ENCODE measurements at places on chromosomes 12 and 14.

GRCh38 chr12:82527165-82527780, 159.4 kb upstream of the TMTC2 start:
- no peak for DNase-seq

DNA sequence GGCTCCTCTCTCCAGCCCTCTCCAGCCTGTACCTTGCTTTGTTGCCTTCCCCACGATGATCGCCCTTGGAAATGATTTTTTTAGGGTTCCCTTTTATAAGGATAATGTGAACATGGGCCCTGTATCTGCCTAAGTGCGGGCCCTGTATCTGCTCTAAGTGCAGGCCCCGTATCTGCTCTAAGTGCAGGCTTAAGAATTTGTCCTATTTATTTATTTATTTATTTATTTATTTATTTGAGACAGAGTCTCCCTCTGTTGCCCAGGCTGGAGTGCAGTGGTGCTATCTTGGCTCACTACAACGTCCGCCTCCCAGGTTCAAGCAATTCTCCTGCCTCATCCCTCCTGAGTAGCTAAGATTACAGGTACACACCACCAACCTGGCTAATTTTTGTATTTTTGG, 22.5 kb downstream of the GALNT16 start:
- DNase-seq, result no peak

GRCh38 chr12:21614506-21614905, 9.9 kb upstream of the GYS2 start:
- no peak for DNase-seq

GRCh38 chr14:74599946-74600345, 12.1 kb downstream of the LTBP2 start:
- no peak for DNase-seq

DNA sequence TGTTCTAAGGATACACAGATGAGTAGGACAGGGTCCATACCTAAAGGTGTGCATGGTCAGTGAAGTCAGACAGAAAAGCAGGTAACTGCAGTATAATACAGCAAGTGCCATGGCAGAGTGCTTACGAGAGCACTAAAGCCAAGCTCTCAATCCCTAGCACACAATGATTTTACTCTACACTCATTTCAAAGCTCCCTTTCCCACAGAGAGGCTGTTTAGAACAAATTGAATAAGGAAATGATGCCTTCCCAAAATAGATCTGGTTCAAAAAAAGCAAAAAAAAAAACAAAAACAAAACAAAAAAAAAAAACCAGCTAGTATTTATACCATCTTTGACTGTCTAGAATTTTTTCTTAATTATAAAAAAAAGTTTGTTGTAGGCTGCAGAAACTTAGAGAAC, 74.1 kb downstream of the HECTD4 start:
- no peak for DNase-seq

DNA sequence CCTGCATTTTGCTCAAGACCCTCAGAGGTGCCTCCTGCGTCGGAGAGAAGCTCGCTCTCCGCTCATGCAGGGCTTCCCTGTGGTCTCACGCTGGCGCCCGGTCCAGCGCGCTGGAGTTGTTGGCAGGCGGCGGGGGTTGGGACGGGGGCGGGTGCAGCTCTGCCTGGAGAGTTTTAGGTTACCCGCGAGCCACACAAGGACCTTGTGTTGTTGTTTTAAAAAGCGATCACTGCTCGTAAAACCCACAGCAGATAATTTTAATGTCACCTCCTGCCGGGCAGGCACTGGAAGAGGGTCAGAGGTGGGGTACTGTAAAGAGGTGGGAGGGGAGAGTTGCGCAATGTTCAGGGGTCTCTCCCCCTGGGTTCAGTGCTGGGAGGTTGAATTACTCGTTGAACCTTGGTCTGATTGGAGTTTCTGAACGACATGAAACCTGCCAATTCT, 850 bp downstream of the SMOC1 start:
- DNase-seq, result no peak

GRCh38 chr12:109741286-109741969, 27.8 kb downstream of the FAM222A start:
- no peak for DNase-seq

GRCh38 chr14:92847278-92847677, 53.2 kb downstream of the GOLGA5 start:
- DNase-seq, result no peak

- no peak for DNase-seq
These were observed 24.0 kb downstream of the BHLHE41 start for GRCh38 chr12:26100666-26101349.

DNA sequence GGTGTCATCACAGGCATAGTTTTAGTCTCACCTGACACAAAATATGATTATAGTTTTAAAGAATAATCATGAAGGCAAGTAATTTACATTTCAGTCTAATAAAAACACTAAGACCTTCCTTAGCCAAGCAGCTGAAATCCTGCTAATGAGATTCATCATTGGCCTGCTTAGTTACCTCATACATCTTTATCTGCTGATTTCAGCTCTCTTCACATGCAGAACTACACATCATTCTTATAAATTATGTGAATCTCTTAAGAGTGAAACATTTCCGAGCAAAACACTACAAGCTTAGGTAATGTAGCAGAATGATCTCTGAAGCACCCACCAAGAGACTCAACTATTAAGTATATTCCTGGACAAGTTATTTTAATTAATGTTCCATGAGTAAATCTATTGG, 198.1 kb downstream of the DPY19L2 start:
- DNase-seq, result no peak

- no peak for DNase-seq
These were observed 21.5 kb upstream of the TAMALIN start for GRCh38 chr12:51985154-51985835.

DNA sequence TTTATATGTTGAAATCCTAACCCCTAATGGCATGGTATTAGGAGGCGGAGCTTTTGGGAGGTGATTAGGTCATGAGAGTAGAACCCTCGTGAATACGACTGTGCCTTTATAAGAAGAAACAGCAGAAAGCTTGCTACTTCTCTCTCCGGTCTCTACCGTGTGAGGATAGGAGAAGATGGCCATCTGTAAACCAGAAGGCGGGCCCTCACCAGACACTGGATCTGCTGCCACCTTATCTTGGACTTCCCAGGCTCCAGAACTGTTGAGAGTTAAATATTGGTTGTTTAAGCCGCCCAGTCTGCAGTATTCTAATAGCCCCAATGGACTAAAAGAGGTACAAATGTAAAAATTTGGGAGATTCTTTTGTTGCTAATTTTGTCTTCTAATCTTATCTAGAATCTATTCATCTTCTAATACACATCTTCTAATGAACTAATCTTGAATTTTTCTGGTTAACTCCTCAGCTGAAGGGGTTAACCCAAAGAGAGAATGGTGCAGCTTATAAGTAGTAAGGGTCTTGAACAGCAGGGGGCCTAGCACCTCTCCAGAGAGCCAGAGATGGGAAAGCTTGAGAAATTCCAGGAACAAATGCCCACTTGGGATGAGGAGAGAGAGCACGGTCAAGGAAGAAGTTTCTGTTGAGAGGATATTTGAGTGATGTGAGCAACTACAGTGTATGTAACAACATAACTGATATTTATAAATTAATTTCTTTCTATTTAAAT, 264.0 kb upstream of the GRIP1 start:
- no peak for DNase-seq

- DNase-seq, result no peak
These were observed 154.9 kb downstream of the FSCB start for GRCh38 chr14:44352201-44352600.

- no peak for DNase-seq
These were observed 4.6 kb downstream of the TMEM233 start for GRCh38 chr12:119598159-119598558.

DNA sequence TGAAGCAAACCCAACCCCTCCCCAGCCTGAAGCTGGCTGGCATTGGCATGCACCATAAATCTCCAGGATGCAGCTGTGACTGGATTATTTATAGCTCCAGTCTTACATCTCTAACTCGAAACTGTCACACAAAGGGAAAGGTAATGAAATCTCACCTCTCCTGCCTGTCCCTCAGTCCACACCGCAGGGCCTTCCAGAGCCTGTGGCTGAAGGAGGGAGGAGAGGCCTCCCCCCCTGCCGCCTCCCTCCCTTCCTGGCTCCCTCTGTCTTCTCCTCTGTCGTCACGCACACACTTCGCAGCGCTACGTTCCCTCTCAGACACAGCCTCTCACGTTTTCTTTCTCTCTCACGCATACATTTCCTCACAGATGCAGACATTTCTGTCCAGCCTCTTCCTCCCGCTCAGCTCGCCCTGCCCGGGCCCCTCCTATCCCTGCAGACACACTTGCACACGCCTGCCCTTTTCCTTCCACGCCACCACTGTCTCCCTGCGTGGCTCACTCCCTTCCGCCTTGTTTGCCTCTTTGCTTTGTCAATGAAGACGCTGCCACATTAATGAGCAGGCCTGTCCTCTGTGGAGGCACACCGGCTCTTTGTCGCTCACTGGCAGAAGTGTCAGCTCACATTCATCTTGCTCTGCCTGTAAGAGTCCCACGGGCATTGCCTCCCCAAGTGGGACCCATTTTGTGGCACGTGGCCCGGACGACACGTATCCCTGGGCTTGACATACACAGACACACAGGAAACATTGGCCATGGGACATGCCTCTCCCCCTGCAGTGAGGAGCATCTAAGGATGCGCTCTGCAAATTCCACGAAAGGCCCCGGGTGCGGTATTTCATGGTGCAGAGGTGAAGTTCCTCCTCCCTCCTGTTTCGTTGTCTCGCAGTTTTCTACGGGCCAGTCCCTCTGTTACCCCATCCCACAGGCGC, 27.9 kb downstream of the IRF2BPL start:
- DNase-seq, result no peak

GRCh38 chr14:71061458-71061857, 154.2 kb downstream of the PCNX1 start:
- no peak for DNase-seq

DNA sequence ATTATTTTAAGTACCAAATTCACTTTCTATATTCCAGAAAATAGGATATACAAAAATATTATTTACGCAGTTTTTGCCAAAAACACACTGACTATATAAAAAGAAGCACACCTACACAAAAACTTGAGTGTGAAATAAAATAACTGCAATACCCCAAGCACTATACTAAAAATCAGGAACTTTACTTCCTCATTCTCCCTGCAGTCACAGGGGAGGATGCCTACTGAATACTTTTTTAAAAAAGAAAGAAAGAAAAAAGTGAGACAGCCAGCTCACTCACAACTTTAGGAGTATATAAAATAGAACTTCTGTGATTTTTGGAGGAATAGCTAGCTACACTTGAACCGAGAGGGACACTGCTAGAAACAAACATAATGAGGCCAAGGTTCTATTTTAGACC, 12.2 kb downstream of the RPS6KA5 start:
- DNase-seq, result no peak

GRCh38 chr12:124713041-124713435, 145.6 kb upstream of the NCOR2 start:
- no peak for DNase-seq

DNA sequence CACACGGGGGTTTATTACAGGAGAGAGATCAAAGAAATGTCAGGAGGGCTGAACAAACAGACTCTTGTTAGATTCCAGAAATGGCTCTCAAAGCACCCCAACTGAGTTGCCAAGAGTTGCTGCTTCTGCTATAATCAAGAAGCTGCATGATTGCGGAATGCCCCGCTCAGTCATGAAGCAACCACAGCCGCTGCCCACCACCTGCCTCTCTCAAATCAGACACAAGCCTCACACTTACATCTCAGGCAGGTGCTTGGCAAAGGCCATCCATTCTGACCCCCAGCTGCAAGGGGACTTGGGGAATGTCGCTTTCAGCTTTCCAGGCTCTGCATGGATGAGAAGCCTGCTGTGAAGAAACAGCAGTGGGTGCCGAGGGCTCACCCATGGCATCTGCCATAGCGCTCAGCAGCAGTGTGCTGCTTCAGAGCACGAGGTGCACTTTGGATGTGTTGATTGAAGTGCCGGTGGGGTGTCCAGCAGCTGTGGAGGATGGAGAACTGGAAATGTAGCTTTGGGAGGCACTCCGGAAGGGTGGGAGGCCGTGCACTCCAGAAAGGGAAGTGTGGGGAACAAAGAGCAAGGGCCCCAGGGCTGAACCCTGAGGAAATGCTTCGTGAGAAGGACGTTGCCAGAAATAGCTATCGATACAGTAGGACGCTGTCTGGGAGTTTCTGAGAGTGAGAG, 37.7 kb downstream of the LRRC74A start:
- DNase-seq, result no peak

- no peak for DNase-seq
These were observed 671 bp downstream of the ESYT1 start for GRCh38 chr12:56128670-56129205.

DNA sequence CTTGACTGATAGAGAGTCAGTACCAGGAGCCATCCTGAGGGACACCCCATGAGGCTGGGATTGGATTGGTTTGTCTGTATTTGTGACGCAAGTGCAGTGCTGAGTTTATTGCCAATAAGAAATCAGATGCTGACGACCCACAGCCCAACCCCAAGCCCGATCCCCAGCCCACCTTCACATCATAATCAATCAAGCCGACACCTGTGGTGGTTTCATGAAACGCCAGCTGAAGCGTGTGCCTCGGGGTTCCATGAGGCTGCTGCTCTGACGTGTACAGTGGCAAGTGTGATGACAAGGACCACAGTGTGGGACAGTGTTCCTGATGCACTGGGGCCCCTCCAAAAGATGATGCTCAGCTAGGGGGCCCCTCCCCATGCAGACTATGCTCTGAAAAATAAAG, 62.1 kb upstream of the C14orf180 start:
- no peak for DNase-seq

- DNase-seq, result no peak
These were observed 18.8 kb downstream of the CEP170B start for GRCh38 chr14:104883681-104884361.

GRCh38 chr12:129211862-129212630, 358.8 kb downstream of the GLT1D1 start:
- no peak for DNase-seq

GRCh38 chr14:80959496-80959895, 4.1 kb downstream of the TSHR start:
- DNase-seq, result no peak

DNA sequence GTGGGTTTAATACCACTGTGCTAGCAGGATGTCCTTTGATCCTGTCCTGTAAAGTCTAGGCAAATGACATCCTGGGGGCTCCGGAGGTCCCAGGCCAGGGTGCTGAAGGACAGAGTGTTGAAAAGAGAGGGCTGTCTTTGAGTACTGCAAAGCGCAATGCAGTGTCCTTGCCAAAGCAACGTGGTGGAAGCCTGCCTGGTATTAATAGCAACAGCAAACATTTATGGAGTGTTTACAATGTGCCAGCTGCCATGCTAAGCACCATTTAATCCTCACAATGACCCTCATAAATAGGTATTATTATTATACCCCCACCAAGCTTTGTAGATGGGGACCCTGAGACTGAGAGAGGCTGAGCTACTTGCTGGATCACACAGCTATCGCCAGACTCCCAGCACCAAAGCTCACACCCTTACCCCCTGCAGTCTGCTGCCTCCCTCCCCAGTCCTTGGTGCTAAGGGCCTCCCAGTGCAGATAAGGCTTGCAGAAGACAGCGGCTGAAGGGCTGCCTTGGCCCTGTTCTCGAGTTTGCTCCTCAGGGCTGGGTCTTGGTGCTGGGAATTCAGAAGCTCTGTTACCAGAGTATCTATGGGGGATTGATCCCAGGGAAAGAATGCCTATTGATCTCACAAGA, 427.7 kb downstream of the FUT8 start:
- no peak for DNase-seq

GRCh38 chr12:118376089-118377020, at the start of gene SUDS3:
TSS of gene SUDS3 (plus strand) at chr12:118376555. CDS start at chr12:118376692, 137 bp downstream.
- DNase-seq, result peak; percentile 98

GRCh38 chr14:60079723-60080122, 12.0 kb upstream of the PCNX4 start:
- no peak for DNase-seq

GRCh38 chr12:92702754-92703679, at the start of gene PLEKHG7:
TSS of gene PLEKHG7 (plus strand) at chr12:92702989. CDS start at chr12:92706632, 3,643 bp downstream.
- no peak for DNase-seq

- no peak for DNase-seq
These were observed 4.9 kb downstream of the DDX51 start for GRCh38 chr12:132138941-132139871.

Measured in activated CD4-positive, alpha-beta T cell treated with anti-CD3 and anti-CD28 coated beads, Interleukin-2, amount 50 U/mL, for 24 hours (primary cell).